Brain microvascular endothelial cell (primary cell): ENCODE measurements at places on chromosomes 13 and 19.
A peak's percentile ranks its signal among the peaks of the same experiment; 100 is the strongest.

- no peak for DNase-seq
Measured at GRCh38 chr13:27054760-27055159, 116.9 kb downstream of the USP12 start.

- no peak for DNase-seq
Measured at GRCh38 chr13:60019119-60019993, 144.4 kb downstream of the DIAPH3 start.

- DNase-seq: no peak
Measured at GRCh38 chr13:102402290-102402689, 442 bp upstream of the FGF14 start.

GRCh38 chr19:12564016-12564664 lies 12.9 kb upstream of the ZNF564 start:
- peak; percentile 90 for DNase-seq

GRCh38 chr13:60398907-60399589 lies 2.0 kb downstream of the TDRD3 start:
- DNase-seq: no peak
